Activated naive CD8-positive, alpha-beta T cell treated with anti-CD3 and anti-CD28 coated beads, Interleukin-2, amount 10 ng/mL, durations not matched to agents 7 days and 5 days (primary cell): ENCODE measurements at places on chromosomes 5 and 9.
A peak's percentile ranks its signal among the peaks of the same experiment; 100 is the strongest.

- no peak for DNase-seq
These were observed 1072.3 kb downstream of the MAT2B start for GRCh38 chr5:164577742-164578141.

GRCh38 chr5:1032551-1033027 is 24.0 kb downstream of the NKD2 start:
- DNase-seq = no peak

GRCh38 chr9:23858234-23858633 is 32.2 kb upstream of the ELAVL2 start:
- DNase-seq = no peak

DNA sequence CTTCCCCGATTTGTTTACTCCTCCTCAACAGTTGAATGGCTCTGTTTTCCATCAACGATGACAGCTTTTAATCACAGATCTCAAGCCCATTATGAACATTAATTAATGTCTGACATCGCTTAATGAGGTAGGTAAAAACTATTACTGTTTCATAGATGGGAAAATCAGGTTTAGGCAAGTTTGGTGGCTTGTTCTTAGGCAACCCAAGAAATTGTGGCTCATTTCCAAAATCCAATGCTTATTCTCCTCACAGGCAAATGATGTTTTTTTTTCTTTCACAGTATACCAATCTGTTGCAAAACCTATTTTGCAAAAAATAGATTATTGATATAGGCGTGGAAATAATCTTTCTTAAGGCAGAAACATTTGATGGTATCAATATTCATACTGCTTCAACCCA is 70.8 kb upstream of the CHD1 start:
- DNase-seq = no peak

DNA sequence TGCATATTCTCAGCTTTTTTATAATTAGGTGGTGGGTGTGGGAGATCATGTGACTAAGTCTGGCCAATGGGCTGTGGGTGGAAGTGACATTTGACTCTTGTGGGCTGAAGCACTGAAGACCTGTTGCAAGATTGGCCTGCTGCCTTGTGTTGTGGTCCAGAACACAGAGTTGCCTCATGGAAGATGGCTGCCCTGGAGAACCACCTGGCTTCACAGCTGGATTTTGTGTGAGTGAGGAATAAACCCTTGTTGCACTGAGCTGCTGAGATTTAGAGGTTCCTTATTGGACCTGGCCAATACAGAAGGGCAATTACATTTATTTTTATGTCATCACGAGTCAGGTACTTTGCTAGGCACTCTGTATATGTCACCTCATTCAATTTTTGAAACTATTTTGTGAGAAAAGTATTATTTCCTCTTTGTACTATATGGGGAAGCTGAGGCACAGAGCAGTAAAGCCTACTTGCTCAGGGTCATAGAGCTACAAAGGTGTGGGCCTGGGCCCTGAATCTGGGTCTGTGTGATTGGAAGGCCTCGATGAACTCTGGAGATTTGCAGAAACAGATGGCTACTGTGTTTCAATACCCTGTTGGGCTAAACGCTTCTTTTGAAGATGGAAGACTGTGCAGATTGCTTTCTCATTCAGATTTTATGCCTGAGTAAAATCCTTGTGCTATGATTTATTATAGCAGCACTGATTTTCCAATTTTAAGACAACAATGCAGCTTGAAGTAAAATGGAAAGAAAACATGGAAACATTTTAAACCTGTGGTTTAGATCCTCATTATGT is 71.2 kb upstream of the TBC1D2 start:
- DNase-seq = no peak

DNA sequence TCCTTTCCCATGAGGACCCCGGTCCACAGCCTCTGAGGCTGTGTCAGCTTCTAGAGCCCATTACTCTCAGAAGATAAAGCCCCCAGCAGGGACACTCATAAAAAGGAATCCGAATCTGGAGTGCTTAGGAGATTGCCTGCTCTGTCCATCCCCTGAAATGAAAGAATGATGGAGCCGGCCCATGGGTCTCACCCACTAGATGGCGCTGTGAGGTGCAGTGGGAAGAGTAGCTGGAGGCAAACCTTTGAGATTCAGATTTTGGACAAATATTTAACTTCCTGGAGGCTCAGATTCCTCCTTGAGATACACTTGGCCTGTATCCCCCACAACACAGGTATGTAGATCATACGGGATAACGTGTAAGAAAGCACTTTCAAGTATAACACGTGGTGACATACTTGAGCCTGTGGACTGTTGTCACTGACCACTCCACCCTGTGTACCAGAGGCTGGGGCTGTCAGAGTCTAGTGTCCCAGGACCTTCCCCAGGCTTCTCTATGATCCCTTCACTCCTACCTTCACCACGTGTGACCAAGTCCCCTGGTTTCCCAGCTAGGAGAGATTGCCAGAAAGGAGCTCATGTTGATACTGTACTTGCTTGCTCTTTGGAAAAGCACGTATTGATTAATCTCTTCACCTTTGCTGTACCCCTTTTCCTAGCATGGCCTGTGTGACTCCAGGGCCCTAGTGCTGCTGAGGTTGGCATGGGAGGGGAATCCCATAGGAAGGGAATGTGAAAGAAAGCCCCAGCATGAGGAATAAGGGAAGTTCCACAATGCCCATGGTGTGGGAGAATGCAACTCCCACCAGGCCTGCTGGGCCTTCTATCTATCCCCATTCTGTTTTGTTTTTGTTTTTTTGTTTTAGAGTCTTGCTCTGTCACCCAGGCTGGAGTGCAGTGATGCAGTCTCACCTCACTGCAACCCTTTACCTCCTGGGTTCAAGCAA is 32.1 kb downstream of the TRMO start:
- peak; percentile 74 for DNase-seq

- DNase-seq = no peak
These were observed 143.9 kb upstream of the STC2 start for GRCh38 chr5:173472164-173472563.

DNA sequence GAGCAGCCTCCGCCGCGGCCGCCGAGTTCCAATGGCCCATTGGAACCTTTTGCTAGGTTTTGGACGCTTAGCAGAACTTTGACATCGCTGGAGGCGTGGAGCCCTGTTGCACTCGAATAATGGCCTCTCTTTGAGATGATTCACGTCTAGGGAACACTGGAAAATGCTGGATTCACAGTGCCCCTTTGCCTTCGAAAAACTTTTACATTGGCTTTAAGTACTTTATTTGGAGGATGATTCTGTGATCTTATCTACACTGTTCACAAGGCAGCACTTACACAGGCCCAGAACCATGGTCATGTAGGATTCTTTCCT is 536 bp upstream of the PPIC start:
- no peak for DNase-seq

GRCh38 chr5:42490831-42491230 is 67.6 kb downstream of the GHR start:
- no peak for DNase-seq

DNA sequence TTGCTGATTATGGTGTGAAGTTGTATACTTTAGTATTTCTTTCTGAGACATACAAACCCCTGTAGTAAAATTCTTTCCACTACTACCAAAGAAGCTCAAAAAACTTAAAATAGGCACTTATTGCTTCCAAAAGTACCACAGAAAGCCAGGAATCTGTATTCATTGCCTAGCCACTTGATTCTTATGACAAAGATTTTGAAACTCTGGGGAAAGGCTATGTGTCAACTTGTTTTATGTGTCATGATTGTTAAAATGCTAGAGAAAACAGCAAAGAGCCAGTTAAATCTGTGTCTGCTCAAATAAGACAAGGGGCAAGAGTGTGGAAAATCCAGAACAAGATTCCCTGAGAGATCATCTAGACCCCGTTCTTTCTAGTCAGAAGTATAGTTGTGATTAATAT is 6.0 kb downstream of the KIF2A start:
- no peak for DNase-seq

GRCh38 chr5:11531811-11532555 is 372.3 kb downstream of the CTNND2 start:
- DNase-seq = no peak

DNA sequence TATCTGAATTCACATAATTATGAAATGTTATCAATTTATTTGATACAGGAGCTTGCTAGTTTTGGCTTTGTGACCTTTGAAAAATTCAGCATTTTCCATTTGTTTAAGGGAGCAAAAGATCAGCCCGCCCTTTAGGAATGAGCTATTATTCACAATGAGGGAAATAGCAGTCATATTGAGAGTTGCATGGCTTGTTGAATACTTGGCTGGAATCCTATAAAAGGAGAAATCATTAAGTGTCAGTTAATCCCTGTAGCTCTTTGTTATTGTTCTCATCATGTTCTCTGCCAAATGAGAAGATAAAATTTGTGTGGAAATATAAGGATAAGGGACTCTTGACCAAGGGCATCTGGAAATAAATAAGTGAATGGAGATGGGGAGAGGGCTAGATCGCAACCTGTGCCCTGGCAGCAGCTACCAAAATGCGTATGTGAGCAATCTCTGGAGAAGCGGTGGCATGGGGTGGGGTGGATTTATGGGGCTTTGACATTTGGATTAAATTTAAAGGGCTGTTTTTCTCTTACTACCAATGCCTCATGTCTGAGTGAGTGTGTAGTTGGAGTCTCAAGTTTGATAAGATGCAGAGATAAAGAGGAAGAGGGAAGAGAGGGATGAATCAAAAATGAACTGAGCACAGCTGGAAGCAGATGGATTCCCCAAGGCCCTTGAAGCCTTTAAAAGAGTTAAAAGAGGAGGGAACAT is 237.6 kb downstream of the NNT start:
- no peak for DNase-seq

GRCh38 chr5:82004511-82004910 is 32.7 kb downstream of the ATG10 start:
- no peak for DNase-seq

- DNase-seq = no peak
These were observed at the start of gene RGS3 for GRCh38 chr9:113463418-113464285. Gene RGS3, plus strand, starts transcription at chr9:113463727. Its CDS starts 76 bp downstream, at chr9:113463803.

- DNase-seq = no peak
These were observed 142.7 kb upstream of the FBXL17 start for GRCh38 chr5:108524564-108524963.

- DNase-seq = no peak
These were observed 88.7 kb downstream of the SYK start for GRCh38 chr9:90890146-90890810.

GRCh38 chr9:16315720-16316119 is 554.8 kb downstream of the BNC2 start:
- DNase-seq = no peak

DNA sequence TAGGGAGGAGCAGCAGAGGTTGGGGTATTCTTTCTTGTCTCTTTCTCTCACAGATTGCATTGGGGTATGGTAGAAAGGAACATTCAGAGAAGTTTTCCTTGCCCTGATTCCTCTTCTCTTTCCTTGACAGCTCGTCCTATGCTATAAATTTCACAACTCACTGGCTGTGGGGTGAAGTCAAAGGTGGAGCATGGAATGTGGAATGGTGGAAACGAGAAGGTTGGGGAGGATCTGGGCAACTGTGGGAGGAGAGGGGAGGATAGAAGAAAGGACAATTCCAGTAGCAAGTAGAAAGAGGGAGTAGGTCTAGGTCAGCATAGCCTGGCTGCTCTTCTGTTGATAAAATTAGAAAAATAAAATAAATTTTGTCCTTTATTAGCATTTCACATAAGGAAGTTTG is 39.0 kb upstream of the POC5 start:
- DNase-seq = no peak

GRCh38 chr5:158514319-158514985 is 585.3 kb downstream of the EBF1 start:
- no peak for DNase-seq

- DNase-seq = no peak
These were observed 268.8 kb upstream of the NREP start for GRCh38 chr5:112025757-112026156.

GRCh38 chr9:36045610-36046009 is 8.9 kb downstream of the RECK start:
- DNase-seq = no peak

DNA sequence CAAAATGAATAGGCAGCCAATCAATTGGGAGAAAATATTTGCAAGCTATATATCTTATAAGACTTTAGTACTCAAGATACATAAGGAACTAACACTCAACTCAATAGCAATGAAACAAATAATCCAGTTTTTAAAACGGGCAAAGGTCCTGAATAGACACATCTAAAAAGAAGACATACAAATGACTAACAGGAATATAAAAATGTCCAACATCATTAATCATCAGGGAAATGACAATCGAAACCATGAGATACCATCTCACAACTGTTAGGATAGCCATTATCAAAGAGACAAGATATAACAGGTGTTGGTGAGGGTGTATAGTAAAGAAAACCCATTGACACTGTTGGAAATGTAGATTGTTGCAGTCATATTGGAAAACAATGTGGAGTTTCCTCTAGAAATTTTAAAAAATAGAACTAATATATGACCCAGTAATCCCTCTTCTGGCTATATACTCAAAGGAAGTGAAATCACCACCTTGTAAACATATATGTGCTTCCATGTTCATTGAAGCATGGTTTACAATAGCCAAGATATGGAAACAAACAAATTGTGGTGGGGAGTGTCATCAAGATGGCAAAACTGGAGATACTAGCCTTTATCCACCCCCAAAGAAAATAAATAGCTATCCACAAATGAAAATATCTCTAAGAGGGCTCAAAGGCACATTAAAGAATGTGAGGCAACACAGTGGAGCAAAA is 13.9 kb upstream of the BTNL3 start:
- DNase-seq = no peak

GRCh38 chr5:68319706-68320412 is 104.3 kb downstream of the PIK3R1 start:
- no peak for DNase-seq

DNA sequence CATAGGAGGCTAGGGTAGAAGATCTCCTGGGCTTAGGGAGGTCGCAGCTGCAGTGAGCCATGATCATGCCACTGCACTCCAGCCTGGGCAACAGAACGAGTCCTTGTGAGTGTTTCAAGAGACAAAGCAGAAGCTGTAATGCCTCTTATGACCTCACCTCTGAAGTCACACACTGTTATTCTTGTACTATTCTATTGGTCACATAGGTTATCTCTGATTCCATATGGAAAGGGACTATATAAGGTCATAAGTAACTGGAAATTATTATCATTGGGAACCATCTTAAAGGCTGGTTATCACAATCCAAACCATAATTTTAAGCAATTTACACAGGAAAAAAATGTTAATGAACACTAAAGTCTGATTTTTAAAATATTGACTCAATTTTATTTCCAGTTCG is 17.9 kb upstream of the AFF4 start:
- DNase-seq = no peak

- no peak for DNase-seq
These were observed 100.8 kb downstream of the CTNND2 start for GRCh38 chr5:11803436-11803835.

GRCh38 chr5:106574820-106575219 is 1095.9 kb downstream of the EFNA5 start:
- no peak for DNase-seq
